ENCODE measurements at places on chromosomes 4 and X.

- DNase-seq, result no peak
These were observed 54.3 kb downstream of the SLIT2 start for GRCh38 chr4:20305976-20306375.

GRCh38 chr4:2794486-2795299 lies 1.8 kb downstream of the SH3BP2 start:
- peak; percentile 40 for DNase-seq

GRCh38 chrX:113330416-113330815 lies 489.8 kb upstream of the AMOT start:
- DNase-seq, result peak; percentile 3

GRCh38 chr4:25835384-25835783 lies 27.4 kb downstream of the SEL1L3 start:
- DNase-seq, result no peak

- DNase-seq, result no peak
These were observed 29.4 kb downstream of the UVSSA start for GRCh38 chr4:1376391-1376840.

- DNase-seq, result no peak
These were observed 1860.7 kb upstream of the PCDH10 start for GRCh38 chr4:131288441-131288840.

GRCh38 chr4:137531986-137532868 lies at the start of gene PCDH18:
Gene PCDH18, minus strand, starts transcription at chr4:137532494. Its CDS starts 406 bp downstream, at chr4:137532088.
- peak; percentile 99 for DNase-seq

DNA sequence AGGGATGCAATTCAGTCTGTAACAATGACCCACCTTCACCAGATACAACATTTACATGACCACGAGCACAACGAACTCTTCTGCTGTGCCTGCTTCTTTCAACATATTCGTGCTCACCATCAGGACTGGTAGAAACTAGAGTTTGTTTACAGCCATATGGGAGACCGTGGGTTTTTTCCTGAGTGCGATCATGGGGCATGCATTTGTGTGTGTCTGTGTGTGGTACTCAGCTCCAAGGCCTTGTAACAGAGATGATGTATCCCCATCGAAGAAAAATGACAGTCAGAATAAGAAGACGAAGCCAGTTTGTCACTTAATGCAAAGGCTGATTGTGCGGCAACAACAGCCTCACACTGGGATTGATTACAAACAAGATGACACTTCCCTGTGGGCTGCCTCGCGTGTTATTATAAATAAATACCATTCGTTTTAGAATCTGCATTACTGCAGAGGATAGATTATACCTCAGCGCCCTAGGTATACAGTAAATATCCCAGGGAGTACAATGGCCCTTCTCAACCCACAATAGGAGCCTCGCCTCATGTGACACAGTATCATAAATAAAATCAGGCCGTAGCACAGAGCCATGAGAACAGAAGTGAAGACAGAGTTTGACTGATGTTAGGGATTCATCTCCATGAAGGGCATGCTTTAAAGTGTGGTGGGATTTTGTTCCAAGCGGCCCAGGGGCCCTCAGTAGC lies 97.3 kb upstream of the NOCT start:
- no peak for DNase-seq

DNA sequence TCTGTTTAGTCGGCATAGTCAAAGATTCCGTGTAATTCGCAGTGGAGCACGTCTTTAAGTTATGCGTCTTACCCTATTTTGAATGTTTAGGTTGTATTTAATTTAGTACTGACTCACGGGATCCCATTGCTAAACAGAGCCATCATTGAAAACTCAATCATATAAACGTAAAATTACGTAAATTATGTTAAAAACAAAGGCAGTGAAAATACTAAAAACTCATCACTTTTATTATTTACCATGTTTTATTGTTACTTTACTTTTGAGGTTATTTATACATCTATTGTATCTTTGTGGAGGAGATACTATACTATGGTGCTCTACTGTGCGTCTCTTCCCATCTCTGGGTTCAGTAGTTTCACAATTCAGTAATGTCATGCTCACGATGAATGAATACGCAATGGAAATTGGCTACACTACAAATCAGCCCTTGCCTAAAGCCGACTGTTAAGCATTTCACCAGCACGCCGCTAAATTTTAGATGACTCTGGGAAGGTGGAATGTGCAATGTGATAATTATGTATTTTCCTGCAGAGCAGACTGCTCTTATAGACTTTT lies 944 bp downstream of the FUNDC2 start:
- peak; percentile 75 for DNase-seq

- DNase-seq, result no peak
These were observed 632 bp downstream of the CCSER1 start for GRCh38 chr4:90127706-90128345.

DNA sequence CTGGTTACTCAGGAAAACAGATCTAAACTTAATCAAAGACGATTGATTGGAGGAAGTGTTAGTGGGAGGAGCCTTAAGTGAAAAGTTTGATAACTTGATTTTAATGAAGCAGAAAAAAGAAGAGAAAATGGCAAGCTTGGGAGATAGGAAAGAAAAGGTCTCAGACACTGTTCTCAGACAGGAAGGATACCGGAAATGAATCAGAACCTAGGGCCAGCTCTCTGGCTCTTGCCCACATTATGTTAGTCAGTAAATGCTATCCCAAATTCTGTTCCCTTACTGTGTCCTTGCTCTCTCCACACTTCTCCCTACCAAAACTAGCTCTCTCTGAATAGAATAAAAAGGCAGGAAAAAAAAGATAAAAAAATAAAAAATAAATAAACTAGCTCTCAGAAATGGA lies 48.6 kb upstream of the TMEM164 start:
- DNase-seq, result no peak

DNA sequence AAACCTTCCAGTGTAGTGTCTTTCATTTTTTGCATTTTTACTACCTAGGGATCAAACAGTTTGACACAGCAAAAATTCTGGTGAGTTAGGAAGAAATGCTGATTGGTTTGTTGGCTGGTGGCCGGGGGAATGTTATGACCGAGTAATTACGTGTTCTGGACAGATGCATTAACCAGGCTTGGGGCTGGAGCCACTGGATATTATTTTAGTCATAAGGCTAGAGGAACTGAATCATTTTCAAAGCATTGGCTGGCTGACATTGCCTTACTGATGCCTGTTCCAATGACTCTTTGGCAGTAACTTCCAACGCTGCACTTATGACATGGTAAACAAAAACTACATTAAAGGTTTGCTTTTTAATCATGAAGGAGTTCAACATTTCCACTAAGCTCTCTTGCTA lies 84.6 kb downstream of the FBXO8 start:
- peak; percentile 93 for DNase-seq

DNA sequence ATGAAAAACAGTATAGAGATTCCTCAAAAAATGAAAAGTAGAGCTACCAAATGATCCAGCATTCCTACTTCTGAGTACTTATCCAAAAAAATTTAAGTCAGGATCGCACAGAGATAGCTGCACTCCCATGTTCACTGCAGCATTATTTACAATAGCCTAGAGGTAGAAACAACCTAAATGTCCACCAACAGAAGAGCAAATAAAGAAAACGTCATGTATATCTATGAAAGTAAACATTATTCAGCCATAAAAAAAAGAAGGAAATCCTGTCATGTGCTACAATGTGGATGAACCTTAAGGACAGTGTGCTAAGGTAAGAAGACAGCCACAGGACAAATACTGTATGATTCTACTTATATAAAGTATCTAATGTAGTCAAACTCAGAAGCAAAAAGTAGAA lies 12.4 kb downstream of the THOC2 start:
- DNase-seq, result no peak

DNA sequence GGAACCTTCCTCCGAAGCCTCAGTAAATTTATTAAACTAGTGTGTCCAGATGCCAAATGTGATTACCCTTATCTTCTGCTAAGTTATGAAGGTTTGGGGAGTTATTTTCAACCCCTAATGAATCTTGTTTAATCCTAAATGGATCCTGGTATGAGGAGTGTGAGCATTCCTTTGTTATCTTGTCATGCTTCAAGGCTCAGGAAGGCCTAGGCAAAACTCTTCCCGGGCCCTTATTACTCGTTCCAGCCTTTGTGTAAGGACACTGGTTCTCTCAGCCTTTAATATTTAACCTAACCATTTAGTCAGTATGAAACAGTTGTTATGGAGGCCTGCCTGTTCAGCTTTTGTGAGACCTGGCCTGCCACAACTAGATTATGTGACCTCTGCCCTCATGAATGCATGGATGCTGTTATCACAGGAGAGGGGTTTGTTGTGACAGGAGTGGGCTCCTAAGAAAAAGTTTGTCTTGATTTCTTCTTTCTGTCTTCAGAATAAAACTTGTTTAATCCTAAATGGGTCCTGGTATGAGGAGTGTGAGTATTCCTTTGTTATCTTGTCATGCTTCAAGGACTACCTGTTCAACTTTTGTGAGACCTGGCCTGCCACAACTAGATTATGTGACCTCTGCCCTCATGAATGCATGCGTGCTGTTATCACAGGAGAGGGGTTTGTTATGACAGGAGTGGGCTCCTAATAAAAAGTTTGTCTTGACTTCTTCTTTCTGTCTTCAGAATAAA lies 181.7 kb downstream of the SLC39A8 start:
- no peak for DNase-seq

- peak; percentile 63 for DNase-seq
These were observed at the start of gene CA5B for GRCh38 chrX:15737959-15738902. Gene CA5B, plus strand, starts transcription at chrX:15738270. Its CDS starts 11,754 bp downstream, at chrX:15750024.

- no peak for DNase-seq
These were observed 261.7 kb upstream of the FAM241A start for GRCh38 chr4:111883557-111883999.

- peak; percentile 63 for DNase-seq
These were observed 46.8 kb downstream of the EPHA5 start for GRCh38 chr4:65623506-65623905.

DNA sequence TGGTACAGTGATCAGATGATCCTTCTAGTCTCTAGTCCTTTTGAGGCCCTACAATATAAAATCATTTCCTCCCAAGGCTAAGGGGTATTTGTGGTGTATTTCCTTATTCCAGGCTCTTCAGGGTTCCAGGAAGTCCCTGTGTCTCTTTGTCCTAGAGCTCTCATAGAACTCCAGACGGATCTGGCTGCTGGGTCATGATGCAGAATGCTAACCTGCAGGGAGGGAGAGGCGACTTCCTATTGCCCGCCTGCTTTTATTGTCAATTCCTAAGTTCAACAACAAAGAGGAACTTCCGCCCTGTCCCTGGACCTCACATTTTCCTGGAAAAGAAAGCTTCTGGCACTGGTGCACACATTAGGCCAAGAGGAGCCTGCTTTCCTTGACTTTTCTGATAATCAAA lies 45.9 kb upstream of the ZNF827 start:
- DNase-seq, result no peak

DNA sequence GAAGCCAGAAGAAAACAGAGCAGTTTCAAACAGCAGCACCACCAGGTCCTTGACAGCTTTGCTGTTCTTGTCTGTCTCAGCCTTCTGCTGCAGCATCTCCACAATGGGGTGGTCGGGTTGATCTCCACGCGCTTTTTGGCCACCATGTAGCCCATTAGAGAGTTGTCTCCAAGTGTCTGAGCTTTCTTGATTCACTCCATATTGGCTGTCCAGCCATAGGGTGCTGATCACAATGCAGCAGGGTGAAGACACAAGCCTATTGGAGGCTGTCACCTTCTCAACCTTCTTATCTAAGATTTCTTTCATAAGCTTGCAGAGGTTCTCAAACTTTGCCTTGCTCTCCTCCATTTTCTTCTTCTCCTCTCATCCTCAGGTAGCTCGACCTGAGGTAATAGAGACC lies 175.4 kb upstream of the S100G start:
- no peak for DNase-seq

DNA sequence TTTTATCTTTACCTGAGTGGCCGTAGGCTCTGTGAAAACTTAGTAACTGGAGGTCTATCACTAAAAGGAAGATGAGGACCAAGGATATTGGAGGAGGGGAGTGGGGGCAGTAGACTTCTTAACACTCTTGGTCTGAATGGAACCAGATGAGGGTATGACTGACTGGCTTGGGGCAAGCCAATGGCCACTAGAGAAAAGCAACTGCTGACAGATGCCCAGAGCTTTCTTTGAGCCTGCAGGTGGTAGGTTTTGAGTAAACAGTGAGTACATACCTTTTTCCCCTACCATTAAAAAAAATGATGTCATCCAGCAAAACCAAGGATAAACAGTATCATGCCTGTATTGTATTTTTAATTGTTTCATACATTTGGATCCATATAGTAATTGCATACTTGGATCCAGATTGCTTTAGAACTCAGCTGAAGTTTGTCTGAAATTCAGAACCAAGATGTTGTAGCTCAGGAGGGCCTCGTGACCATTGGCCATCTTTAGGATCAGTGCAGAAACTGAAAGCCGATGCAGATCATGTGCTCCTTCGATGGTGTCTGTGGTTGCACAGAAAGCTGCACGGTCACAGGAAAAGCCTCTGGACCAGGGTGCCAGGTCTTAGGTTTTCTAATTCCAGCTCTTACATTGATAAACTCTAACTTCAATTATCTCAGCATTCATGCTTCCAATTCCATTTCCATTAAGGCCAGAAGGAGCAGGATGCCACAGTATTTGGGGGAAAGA lies 131.0 kb downstream of the PDGFRA start:
- DNase-seq, result no peak

GRCh38 chrX:22206781-22207180 lies 65.9 kb upstream of the CBLL2 start:
- DNase-seq, result no peak

GRCh38 chr4:109675181-109675580 lies 28.1 kb downstream of the CASP6 start:
- no peak for DNase-seq

GRCh38 chrX:9855561-9856283 lies 69.5 kb downstream of the SHROOM2 start:
- no peak for DNase-seq

GRCh38 chr4:155207534-155208257 lies 740 bp upstream of the NPY2R start:
- no peak for DNase-seq

GRCh38 chr4:157204634-157205244 lies 15.8 kb upstream of the GRIA2 start:
- no peak for DNase-seq

DNA sequence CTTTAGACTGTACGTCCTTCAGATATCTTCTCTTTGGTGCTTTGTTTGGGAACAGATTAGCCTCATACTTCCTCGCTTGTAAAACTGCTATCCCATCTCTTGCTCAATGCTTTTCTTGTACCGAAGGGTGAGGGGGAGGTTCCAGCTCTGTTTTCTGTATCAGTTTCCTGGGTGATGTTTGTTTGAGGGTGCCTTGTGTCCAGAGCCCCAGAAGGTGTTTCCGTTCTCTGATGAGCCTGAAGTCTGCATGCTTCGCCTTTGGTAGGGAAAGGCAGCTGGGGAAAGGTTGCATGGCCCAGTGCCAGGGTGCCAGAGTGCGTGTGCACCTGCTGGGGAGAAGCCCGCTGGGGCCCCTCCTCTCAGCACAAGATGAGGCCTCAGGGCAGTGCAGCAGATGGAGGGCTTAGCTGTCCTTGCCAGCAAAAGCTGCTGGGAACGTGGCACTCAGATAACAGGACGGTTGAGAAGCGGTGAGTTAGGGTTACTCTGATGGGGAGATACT lies 73.7 kb downstream of the TBL1X start:
- no peak for DNase-seq

Measured in stromal cell of bone marrow (primary cell).